T follicular helper cell (primary cell): ENCODE measurements at places on chromosomes 4 and X.

DNA sequence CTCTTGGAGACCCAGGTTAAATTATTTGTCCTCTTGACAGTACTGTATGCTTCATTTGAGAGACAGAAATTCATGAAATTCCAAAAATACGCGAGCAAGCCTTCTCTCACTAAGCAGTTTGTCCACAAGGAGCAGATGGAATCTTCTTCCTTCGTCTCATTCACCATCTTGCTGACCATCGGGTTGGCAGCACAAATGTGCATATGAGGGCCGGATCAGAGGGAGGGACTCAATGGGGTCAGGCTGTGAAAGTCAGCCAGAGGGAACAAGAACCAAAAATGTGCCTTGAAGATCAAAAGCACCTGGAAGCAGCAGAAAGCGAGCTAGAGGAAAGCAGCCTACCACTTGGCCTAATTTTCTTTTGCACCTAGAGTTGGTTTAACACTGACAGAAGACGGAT lies 16.4 kb downstream of the NHSL2 start:
- DNase-seq, result no peak

DNA sequence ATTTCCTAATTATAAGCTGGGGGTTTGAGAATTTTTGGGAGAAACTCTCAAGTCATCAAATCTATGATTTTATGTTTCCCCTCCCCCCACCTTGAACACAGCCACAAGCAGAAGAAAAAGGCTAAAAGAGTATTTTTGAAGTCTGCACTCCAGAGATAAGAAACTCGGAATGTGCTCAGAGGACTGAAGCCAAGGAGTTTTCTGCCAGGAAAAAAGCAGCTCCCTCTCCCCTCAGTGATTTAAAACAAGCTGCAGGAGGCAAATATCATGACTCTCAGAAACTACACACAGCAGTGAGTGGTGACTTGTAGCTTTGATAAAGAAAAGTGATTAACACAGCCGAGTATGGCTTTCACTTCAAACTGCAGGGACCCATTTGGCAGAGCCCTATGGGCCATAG lies 800.2 kb upstream of the FTHL17 start:
- DNase-seq, result no peak

DNA sequence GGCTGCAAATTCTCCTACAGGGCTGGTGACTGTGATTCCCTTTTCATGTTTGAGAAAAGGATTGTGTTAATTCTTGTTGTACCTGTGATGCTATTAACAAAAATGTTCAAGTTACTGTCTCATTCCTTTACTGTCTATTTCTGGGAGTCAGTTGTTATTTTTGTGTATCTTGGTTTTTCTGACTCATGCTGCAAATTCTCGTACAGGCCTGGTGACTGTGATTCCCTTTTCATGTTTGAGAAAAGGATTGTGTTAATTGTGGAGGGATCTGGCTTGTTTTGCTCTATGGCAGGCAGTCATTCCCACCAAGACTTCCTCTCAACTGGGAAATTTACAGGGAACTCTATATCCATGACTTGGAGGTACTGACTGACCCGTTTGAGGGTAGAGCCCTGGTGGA lies 693.4 kb upstream of the INTU start:
- no peak for DNase-seq

DNA sequence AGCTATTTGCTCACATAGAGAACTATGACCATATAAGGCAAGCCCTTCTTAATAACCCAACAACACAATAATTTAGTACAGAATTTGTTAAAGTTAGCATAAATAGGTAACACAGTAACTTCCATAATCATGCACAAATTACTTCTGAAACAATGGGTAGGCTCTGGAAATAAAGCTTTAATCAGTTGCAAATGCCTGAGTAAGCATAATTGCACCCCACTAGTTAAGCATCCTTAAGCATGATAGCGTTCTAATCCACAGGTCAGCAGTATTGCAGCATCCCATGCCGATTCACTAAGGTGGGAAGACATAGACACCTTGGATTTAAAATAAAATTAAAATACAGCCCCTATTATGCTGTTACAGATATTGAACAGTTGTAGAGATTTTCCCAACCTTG lies 161.7 kb downstream of the DHX15 start:
- DNase-seq, result no peak

- no peak for DNase-seq
These were observed 9.0 kb upstream of the ERVMER34-1 start for GRCh38 chr4:52760256-52760655.
